Activated naive CD4-positive, alpha-beta T cell (primary cell): ENCODE measurements at places on chromosomes 11 and 22.

GRCh38 chr22:29827091-29827490 lies 11.0 kb downstream of the ASCC2 start:
- no peak for DNase-seq

GRCh38 chr11:74937696-74938475 lies 11.0 kb downstream of the XRRA1 start:
- no peak for DNase-seq

DNA sequence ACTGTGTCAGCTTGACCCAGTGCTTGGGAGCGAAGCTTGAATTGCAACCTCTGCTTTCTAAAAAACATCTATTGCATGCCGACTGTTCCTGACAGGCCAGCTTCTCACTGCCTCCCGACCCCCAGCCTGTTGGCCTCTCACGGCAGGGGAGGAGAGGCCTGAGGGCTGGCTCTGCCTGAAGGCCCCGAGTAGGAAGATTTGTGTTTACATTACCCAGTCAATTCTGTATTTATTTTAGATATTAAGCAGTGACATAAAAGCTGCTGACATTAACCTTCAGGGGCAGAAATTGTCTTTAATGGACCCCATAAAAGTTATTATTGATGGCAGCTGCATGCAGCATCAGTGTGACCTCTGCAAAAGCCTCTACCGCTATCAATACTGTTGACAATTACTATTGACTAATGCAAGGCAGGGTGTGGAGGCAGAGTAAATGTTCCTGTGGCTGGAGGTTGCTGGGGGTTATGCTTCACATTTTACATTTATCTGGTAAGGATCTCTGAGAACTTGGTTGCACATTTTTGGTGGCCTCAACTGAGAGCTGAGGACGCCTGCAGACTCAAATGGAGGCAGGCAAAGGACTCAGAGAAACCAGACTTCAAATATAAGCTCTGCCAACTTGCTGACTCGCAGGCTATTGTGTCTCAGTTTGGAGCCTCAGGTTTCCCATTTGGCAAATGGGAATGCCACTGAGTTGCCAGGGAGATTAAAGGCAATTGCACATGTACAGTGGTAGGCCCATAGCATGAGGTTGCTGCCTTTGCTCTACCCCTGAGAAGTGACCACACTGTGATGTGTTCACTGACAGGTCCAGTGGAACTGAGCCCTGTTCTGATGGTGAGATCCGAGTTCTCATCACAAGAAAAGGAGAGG lies 380.5 kb downstream of the TENM4 start:
- DNase-seq, result no peak

DNA sequence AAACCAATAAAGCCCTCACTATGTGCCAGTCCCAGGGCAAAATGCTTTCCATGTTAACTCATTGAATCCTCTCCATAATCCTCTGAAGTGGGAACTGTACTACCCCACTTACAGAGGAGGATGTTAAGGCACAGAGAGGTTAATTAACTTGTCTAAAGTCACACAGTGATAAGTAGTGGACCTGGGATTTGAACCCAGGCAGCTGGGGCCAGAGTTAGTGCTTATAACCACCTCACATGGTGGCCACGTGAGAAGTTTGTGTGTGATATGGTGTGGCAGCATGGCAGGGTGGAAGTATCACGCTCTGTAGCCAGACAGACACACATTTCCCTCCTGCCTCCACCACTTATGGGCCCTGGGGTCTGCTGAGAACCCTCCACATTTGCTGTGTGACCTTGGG lies 16.5 kb downstream of the PARVG start:
- no peak for DNase-seq
